ENCODE measurements at places on chromosomes 7 and 10.

DNA sequence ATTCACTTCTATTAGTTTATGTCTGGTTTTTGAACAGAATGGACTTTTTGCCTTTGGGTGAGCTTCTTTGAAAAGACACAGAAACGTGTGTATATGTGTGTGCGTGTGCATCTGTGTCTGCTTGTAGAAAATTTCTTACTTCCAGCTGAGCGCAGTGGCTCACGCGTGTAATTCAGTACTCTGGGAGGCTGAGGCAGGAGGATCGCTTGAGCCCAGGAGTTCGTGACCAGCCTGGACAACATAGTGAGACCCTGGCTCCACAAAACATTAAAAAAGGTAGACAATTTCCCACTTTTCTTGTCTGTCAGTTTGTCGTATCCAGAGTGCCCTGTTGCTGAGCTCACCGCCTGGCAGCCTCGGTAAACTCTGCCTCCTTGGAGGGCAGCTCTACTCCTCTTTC lies 25.4 kb downstream of the PPP2R2D start:
- no peak for DNase-seq

GRCh38 chr10:34006471-34006870 lies 672.0 kb upstream of the NRP1 start:
- DNase-seq: no peak

- no peak for DNase-seq
Measured at GRCh38 chr10:14459665-14460064, 128.9 kb upstream of the FRMD4A start.

GRCh38 chr7:131166066-131166465 lies 161.6 kb upstream of the MKLN1 start:
- no peak for DNase-seq

GRCh38 chr10:55519264-55519663 lies 718.2 kb upstream of the PCDH15 start:
- no peak for DNase-seq

DNA sequence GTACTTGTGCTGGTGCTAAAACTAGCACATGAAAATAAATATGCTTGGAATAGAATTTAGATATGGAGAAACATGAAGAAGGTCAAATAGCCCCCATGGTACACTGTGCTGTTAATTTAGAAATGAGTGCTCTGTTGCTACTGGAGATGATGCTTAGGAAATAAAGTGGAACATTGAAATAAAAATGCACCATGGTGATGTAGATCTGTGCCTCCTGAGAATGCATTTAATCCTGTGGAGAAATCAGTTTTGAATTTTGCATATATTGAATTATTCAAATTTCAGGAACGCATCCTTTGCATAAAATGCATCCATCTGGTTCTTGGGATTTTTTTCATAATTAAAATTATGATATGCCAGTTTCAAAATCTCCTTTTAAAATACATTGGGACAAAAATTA lies 44.5 kb downstream of the PLEKHA8 start:
- DNase-seq: no peak

GRCh38 chr7:108301387-108301786 lies 154.8 kb downstream of the NRCAM start:
- no peak for DNase-seq

DNA sequence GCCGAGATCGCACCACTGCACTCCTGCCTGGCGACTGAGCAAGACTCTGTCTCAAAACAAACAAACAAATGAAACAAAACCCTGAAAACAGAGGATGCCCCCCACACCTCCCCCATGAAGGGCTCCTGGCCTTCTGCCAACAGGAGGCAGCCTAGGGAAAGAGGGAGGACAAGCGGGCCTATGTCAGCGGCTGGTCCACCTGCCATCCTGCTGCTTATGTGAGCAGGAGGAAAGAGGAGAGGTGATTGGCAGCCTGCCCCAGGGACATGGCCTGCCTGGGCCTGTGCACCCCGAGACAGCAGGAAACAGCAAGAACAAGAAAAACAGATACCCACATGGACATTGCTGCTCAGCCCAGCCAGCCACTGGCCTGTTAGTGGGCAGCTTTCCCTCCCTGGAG lies 9.1 kb upstream of the ZNF316 start:
- DNase-seq: no peak

- DNase-seq: no peak
Measured at GRCh38 chr10:3785851-3786271, 852 bp upstream of the KLF6 start.

GRCh38 chr7:37054624-37055241 lies 330.4 kb upstream of the AOAH start:
- DNase-seq: no peak

DNA sequence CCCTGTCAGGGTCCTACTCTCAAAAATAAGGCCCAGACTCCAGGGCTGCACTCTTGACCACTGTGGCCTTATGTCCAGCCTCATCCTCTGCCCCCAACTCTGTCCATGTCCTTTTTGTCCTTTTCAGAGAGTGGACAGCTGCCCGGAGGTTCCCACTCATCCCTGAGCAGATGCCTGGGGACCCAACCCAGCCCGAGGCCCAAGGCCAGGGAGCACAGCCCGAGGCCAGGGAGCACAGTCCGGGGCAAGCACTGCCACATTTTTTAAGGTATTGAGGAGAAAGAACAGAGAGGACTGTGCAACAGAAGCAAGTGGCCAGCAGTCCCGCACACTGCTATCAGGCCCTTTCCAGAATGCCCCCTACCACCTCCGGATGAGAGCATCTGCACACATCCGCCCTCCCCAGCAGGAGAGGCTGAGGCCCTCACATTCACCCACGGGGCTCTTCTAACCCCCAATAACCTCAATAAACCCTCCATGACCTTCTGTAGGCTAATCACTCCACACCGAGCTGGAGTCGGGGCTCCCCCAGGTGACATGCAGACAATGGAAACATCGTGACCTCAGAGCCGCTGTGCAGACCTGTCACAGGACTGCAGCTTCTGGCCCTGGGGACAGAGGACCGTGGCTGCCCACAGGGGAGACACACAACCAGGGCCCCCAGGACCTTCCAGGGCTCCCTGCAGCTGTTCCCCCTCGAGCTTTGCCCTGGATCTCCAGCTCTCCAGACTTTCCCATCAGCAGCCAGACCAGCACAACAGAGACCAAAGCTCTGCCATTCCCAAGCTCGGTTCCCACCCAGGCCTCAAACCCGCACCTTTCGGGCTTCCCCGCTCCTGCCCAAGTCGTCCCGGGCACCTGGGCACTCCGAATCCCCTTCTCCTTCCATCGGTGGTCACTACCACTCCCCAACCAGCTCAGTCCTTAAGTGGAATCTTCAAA lies 51.4 kb downstream of the CAMK2B start:
- no peak for DNase-seq

DNA sequence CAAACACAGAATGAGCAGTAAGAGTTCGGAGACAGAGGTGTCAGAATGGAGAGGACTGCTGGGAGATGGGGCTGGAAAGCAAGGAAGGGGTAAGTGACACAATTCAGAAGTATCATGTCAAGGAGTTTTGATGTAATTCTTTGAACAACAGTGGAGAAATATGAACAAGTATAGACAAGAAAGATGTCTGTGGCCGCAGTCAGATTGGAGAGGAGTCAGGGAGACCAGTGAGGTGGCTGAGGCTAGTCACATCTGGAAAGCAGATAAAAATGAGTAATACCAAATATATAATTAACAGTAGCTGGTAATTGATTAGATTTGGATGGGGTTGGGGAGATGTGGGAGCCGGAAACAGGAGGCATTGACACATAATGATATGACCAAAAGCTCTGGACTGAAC lies 540.9 kb downstream of the SUGCT start:
- DNase-seq: no peak
